ENCODE measurements at places on chromosomes 2 and 18. TPM values are rescaled to one million over a fixed set of nuclear protein-coding genes. Genes with fewer than 3 reads are reported as not detected.
A peak's percentile ranks its signal among the peaks of the same experiment; 100 is the strongest.

DNA sequence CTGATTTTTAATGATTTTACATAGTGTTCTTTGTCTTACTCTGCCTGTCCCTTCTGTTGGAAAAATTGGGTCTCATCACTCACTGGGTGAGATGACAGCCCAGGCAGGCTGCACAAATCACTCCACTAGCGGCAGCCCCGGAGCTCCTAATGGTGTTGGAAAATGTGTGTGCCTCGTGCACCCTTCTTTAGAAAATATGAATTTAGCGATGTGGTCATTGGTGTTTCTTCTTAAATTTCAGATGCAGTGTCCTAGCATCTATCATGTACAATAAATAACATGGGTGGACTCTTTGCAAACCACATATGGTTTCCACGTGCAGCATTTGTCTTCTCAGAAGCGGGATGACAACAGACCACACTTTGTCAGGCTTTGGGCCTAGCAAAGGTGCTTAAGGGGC, 194.2 kb downstream of the ACKR3 start:
- no peaks in the 10 kb centered on the region for H3K4me1 ChIP-seq
- no peak overlapping the region for H3K27ac ChIP-seq
- DNase-seq = no peak

DNA sequence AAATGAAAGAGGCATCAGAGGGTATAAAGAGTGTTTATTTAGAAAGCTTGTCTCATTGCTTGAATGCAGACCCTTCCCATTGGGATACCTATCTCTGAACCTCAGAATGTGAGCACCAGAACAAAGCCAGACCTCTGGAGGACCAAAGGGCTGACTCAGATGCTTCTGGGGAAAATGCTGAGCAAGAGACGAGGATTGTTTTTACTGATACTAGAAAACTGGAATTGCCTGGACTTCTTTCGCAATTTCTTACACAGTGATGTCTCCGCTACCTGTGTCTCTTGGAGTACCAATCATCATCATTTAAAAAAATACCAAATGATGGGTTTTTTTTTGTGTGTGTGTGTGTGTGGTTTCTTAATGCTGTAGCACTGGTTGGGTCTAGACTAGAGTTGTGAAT, 55.6 kb upstream of the CCDC85A start:
- no peak overlapping the region for H3K27ac ChIP-seq
- no peaks in the 10 kb centered on the region for H3K4me1 ChIP-seq
- DNase-seq = no peak
- no peak overlapping the region for H3K4me3 ChIP-seq
- H3K36me3 ChIP-seq = no peaks in the 10 kb centered on the region

The SPC25 gene
- total RNA-seq = 18.5 TPM

The TMEM163 gene
- 0.27 TPM for total RNA-seq

GRCh38 chr2:30781451-30781850, 25.8 kb downstream of the CAPN13 start:
- no peak overlapping the region for H3K27ac ChIP-seq
- no peaks in the 10 kb centered on the region for H3K4me1 ChIP-seq
- H3K4me3 ChIP-seq = no peak overlapping the region

The STARD6 gene
- not detected for total RNA-seq

DNA sequence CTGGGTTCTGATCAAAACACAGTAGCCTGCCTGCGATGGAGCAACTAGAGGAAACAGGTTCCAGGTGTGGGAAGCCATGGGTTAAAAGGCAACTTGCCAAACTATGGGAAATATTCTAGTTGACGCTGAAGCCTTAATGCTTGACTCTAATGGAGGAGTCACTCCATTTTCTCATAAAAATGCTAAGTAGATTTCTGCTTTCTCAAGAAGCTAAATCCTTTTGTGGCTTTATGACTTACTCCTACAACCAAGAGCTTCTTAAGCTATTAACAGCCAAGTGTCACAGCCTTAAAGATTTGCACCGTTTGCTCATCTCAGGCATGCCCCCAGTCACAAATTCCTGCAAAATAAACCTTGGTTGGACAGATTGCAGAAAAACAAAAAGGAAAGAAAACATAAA, 25.2 kb downstream of the ANKRD44 start:
- peaks cover 63% of the 10 kb centered on the region for H3K4me1 ChIP-seq
- no peaks in the 10 kb centered on the region for H3K27me3 ChIP-seq
- peak overlapping the region; percentile 24 for H3K27ac ChIP-seq
- no peak overlapping the region for H3K4me3 ChIP-seq

The HNMT gene
- not detected for total RNA-seq

The DGKD gene
- total RNA-seq = 52.3 TPM

GRCh38 chr2:105843476-105844374, 99.0 kb downstream of the NCK2 start:
- DNase-seq = no peak
- H3K36me3 ChIP-seq = peaks cover 70% of the 10 kb centered on the region
- peaks cover 75% of the 10 kb centered on the region for H3K4me1 ChIP-seq
- H3K27me3 ChIP-seq = no peaks in the 10 kb centered on the region
- H3K4me3 ChIP-seq = no peak overlapping the region

The NEB gene
- 0.27 TPM for total RNA-seq

DNA sequence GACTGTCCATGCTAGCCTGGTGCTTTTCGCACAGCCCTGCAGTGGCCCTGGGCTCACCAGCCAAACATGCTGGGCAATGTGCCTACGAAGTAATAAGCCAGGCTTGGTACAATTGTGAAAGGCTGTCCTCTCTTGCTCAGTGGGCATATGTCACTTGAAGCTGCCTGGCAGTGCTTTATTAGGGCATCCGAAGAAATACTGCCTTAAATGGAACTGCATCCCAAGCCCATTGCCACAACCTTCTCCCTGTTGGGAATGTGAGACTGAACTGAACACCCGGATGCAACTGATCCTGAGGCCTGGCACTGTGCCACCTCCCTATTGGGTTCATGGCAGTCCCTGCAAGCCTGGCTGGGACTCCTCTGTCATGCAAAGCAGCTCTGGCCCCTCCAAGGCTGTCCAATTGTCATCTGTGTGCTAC, 15.9 kb downstream of the CAPG start:
- H3K27ac ChIP-seq = no peak overlapping the region
- peaks cover 63% of the 10 kb centered on the region for H3K36me3 ChIP-seq
- H3K4me1 ChIP-seq = peaks cover 13% of the 10 kb centered on the region
- DNase-seq = no peak
- no peak overlapping the region for H3K4me3 ChIP-seq

The STEAP3 gene
- 0.78 TPM for total RNA-seq

DNA sequence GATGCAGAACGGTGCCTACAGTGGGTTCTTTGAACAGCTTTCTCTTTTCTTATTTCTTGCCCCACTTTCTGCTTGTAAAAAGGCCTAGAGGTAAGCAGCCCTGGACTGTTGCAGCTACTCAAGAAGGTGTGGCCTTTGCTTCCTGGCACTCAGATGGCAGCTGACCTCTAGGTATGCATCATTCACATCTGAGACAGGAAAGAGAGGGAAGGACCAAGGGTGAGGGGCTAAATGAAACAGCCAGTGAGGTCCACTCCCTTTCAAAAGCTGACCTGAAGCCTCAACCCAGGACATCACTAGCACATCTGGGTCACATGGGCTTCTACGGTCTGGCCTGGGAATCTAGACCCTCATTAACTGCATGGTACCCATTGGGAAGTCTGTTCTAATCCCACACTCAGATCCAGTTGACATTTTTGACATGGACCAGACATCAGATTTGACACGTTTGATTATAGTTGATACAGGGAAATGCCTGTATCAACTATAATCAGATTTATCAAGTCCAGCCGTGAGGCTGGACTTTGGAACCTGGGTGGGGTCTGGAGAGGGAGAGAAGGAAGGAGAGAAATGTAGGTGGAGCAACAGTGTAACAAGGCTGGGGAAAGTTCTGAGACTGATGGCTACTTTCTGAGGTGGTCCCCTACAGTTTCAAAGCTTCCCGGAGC, 60.2 kb downstream of the E2F6 start:
- no peak overlapping the region for H3K27ac ChIP-seq
- DNase-seq = no peak
- H3K27me3 ChIP-seq = peaks cover 2% of the 10 kb centered on the region

DNA sequence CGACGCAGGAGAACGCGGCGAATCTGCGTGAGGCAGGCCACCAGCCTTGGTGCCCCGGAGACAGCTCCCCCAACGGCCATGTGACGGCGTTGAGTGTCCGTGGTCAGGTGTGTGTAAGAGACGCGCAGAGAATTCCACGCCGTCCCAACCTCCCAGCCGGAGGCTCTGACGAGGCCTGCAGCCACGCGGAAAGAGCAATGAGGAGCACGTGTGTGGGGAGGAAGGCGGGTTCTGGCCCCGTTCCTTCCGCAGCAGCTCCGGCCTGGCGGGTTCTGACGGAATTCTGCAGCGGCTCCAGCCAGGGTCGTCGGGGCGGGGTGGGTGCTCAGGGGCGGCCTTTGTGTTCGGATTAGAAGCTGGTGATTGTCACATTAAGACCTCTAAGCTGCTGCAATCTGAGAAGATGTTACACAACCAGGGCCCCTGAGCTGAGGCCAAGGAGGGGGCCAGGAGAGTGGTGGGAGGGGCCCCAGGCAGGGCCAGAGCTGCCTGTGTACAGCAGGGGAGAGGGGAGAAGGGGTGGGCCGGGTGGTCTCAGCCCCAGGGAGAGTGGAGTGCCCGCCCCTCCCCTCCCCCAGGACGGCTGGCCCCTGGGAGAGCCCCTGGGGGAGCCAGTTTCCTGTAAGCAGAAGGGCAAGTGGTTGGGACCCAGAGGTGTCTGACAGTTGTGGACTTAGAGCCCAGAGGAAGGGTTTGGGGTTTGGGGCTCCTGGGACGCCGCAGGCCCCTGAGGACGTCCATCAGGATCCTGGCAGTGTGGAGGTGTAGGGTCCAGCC, 5.1 kb upstream of the GAL3ST2 start:
- no peak for DNase-seq
- no peak overlapping the region for H3K4me3 ChIP-seq
- no peak overlapping the region for H3K27ac ChIP-seq
- H3K27me3 ChIP-seq = no peaks in the 10 kb centered on the region
- H3K4me1 ChIP-seq = peaks cover 5% of the 10 kb centered on the region

The PUS10 gene
- 7.4 TPM for total RNA-seq

The CRYGD gene
- not detected for total RNA-seq

DNA sequence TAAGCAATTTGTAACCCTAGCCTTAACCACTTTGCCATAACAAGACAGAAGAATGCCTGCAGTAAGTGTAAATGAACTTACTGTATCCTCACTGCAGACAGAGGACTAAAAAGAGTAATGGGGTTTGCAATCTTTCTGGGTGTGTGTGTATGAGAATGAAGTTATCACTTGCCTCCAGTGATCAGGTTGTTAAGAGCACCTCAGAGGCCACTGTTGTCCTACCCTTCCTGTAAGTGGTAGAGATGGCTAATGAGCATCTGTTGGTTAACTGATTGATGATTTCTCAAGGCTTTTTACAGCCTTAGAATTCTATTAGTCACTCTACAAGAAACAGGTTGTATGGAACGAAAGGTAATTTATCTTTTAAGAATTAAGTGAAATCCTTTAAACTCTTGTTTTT, 27.6 kb upstream of the GTF2A1L start:
- H3K4me1 ChIP-seq = peaks cover 12% of the 10 kb centered on the region
- peaks cover 7% of the 10 kb centered on the region for H3K27me3 ChIP-seq
- no peaks in the 10 kb centered on the region for H3K36me3 ChIP-seq
- no peak overlapping the region for H3K4me3 ChIP-seq

DNA sequence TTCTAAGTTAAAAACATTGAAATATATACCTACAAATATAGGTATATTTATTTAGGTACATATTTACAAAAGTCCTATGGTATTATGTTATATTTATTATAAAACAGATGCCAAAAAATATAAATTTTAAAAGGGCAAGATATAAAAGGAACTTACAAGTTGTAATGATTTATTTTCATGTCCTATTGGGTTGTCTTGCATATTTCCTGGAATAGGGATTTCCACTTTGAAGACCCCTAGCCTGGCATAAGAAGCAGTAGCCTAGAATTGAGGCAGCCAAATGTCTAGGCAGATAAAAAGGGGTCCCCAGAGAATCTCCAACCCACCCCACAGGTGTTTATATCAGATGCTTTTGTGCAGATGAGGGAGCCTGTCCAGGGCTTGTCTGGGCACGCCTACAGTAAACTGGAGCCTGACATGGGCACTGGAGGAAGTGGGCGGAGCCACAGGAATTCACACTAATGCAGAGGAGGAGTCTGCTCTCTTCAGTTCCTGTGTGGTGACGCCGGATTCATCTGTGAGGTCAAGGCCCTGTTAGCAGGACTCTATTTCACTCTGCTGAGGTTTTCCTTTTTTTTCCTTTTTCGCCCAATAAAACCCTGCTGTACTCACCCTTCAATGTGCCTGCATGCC, 1088.9 kb upstream of the PIK3C3 start:
- H3K4me1 ChIP-seq = no peaks in the 10 kb centered on the region
- no peak overlapping the region for H3K4me3 ChIP-seq
- H3K27me3 ChIP-seq = no peaks in the 10 kb centered on the region
- no peak for DNase-seq

DNA sequence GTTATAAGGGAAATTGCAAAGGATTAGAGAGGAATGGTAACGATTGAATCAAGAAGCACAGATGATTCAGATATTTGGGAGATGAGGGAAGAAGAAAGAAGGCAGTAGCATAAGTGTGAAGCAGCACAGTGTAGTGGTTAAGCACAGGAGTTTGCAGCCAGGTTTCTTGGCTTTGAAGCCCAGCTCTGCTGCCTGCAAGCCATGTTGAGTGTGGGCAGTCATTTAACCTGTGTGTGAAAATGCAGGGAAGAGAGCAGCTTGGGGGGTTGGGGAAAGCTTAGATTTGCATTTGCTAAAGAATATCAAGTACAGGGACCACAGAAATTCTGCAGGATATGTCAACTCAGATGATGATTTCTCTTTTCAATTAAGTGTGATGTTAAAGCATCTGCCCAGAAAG, 21.5 kb upstream of the RBMS1 start:
- no peak overlapping the region for H3K4me3 ChIP-seq
- no peaks in the 10 kb centered on the region for H3K36me3 ChIP-seq
- H3K27ac ChIP-seq = no peak overlapping the region
- peaks cover 35% of the 10 kb centered on the region for H3K4me1 ChIP-seq
- H3K27me3 ChIP-seq = peaks cover 16% of the 10 kb centered on the region

The SERPINB11 gene
- not detected for total RNA-seq

DNA sequence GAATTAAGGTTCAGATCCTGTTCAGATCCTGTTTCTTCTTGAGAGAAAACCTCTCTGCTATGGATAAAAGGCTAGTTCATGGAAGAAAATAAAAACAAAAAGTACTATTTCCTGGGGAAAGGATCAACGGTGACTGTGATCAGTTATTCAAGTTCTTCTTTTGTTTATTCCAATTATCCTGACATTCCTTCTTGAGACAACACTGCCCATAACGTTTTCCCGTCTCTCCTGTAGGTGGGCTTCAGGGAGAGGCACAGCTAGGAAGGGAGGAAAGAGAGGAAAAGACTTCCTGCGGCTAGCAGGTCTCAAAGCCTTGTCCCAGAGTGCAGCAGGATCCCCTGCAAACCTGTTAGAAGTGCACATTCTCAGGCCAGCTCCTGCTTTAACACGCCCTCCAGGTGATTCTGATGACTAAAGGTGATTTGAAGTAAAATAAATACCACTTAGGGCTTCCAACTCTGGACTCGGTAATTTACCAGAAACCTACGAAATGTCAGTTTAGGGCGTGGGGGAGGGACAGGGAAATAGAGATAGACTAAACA, 4.5 kb upstream of the FHL2 start:
- no peak overlapping the region for H3K4me3 ChIP-seq
- DNase-seq = no peak
- H3K4me1 ChIP-seq = no peaks in the 10 kb centered on the region
- peaks cover 41% of the 10 kb centered on the region for H3K27me3 ChIP-seq
- H3K36me3 ChIP-seq = no peaks in the 10 kb centered on the region
